ENCODE measurements at places on chromosomes 5 and 9. TPM values are rescaled to one million over a fixed set of nuclear protein-coding genes. Genes with fewer than 3 reads are reported as not detected.

TMEM252 gene
- not detected for polyA plus RNA-seq

DNA sequence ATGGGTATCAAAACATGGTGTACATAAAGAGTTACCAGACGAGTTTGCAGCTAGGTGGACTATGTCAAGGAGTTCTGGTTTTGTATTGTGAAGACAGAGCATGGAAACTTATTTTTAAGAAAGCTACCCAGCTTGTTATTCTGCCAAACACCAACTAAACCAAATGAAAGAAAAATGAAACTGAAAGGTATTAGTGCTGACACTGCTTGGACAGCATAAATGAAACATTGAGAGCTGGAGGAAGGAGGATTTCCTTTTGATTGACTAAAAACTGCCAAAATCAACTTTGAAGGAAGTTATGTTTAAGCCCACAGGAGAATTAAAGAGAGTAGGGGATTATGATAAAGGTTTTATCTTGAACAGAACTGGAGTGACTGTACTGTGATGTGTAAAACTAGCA lies 766.2 kb downstream of the PTPRD start:
- DNase-seq, result no peak

DNA sequence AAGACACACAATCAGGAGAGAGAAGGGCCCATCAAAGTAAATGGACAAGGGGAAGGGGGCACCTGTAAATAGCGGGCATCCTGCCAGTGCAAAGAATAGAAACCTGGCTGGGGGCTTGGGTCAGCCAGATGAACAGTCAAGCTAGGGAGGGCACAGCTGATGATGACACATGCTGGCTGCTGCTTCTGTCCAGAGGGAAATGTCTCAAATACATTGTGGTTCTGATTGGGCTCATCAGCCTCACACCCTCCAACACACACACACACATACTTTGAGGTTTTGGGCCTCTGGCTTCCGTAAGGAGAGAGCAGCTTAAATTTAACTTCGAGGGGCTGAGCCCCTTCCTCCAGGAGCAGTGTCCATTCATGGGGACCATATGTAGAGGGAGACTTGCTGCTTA lies 27.6 kb upstream of the SPATA31E1 start:
- DNase-seq, result no peak

DNA sequence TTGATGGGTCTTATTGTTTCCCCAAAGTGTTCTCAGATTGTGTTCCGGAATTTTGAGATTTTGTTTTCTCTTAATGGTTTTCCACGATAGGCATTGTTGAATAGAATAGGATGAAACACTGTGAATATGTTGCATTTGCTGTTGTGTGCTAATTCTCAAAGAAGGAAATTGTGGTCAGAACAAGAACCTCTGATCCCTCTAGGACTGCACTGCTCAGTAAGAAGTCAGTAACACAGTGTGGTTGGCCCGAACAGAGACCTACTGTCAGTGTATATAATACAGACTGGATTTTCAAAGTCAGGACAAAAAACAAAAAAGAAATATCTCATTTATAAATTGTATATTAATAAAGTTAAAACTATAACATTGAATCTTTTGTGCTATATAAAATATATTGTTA lies 494.8 kb downstream of the MAT2B start:
- DNase-seq, result no peak

GRCh38 chr5:3650320-3650719 lies 54.7 kb downstream of the IRX1 start:
- DNase-seq, result no peak

POLR1E gene
- 44.4 TPM for polyA plus RNA-seq

CD274 gene
- 18.9 TPM for polyA plus RNA-seq

ACTBL2 gene
- polyA plus RNA-seq, result 2.7 TPM

Data from keratinocyte (primary cell).